Posterior vena cava (tissue), 2 donors: ENCODE measurements at places on chromosomes 3 and 15. TPM values are rescaled to one million over a fixed set of nuclear protein-coding genes. Genes with fewer than 3 reads are reported as not detected.
A peak's percentile ranks its signal among the peaks of the same experiment; 100 is the strongest.

DNA sequence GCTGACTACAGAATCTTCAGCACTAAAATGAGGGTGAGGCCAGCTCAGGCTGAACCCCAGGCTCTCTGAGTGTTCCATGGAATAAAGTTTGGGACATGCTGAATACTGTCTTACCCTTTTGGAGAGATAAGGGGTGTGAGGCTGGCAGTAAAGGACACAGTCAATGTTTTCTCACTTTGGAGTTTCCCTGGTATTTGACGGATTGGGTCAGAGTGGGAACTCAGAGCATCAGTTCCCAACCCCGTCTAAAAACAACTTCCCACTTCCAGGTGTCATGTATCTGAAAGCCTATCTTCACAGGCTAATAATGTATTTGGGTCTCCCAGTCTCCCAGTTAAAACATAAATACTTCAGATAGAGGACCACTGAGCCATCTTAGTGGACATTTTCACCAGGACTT lies 180.7 kb downstream of the TLE3 start:
- DNase-seq = no peak

- DNase-seq = no peak
These were observed 13.9 kb upstream of the PAQR9 start for GRCh38 chr3:142977399-142977728.

DNA sequence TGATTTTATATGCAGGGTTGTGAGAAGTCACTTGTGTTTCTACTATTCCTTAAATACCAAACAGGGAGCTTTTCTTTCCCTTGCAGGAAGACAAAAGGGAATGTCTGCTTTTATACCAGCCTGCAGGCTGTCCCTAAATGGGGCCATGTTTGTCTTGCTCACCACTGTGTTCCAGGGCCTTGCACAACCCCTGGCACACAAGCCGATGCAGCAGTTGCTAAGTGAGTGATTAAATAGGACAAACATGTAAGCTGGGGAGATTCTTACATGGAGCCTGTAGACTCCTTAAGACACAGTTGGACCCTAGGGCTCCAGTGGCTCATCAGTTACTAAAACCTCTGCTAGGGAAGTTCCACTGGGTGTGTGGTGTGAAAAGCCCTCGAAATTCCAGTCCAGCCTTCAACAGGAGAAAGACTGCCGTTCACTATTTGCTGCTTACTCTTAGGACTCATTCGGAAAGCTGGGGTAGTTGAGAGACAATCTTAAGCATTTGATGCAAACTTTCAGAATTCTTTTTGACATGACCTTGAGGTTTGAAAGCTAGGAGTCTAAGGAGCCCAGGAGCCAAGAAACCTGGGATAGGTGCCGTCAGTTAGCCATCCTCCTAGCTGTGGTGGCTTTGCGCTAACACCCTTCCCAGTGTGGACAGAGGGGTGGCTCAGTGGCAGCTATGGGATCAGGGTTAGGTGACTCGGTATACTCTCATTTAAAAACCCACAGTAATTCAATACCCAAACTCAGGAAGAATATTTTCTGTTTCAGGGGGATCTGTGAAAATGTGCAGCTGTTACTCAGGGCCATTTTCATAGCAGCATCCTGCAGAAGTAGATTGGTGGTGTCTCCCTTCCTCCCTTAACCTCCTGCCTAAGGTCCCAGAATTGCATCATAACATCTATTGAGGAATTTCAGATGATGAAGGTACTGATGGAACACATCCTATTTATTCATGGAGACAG lies 39.1 kb downstream of the SYNM start:
- DNase-seq = peak; percentile 93

Gene ABI3BP
- 470 TPM for total RNA-seq

Gene GOLGA8J
- total RNA-seq = not detected
